GM03348 (cell line): ENCODE measurements at places on chromosomes 4 and X.

DNA sequence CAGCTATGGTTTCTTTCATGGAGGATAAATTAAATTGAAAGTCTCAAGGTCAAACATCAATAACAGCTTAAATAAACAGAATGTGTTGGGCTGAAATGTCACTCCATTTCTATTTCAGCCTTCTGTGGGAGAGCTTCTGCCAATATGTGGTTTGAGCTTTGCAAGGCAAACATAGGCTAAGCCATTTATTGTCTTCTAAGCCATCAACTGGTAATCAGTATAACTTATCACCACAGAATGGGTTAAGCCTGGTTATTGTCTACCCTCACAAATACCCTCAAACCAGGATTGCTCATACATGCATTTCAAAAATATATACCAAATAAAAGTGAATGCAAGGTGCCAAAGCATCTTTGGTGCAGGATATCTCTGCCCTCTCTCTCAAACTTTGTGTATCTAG, 52.7 kb downstream of the GABRB1 start:
- DNase-seq: no peak

DNA sequence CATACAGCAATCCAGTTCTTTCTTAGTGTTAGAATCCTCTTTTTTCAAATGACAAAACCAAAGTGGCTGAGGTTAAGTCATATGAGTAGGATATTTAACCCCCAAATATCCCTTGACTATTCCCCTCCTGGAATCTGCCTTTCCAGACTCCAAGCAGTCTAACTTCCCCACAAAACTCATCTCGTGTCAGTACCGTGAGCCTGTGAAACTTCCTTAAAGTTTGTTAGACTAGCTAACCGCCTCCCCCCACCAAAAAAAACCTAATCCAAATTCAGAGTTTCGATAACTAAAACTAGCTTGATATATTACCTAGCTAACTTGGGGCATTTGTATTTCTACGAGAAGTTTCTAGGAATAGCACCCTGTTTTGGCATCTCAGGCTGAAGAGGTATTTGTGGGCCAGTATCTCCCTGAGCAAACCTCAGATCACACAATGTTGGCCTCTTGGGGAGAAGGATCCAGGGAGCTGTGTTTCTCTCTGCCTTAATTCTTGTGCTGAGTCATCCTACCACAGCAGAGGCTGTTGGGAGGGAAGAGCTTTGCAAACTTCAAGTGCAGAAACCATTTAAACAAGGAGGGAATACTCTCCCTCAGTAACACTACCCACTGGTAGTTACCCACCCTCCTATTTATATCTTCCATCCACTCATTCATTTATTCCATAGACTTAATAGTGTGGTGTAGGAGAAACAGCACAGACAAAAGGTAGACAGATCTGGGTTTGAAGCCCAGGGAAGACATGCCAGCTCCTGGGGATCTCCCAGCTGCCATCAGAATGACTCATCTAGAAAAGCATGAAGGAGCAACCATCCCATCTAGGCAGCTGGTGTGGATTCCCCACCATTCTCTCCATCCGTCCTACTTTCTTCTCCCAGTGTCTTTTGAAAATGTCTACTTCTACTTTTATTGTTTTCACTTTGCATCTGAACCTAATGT, 39.3 kb upstream of the TXK start:
- DNase-seq: peak; percentile 70

- DNase-seq: no peak
Measured at GRCh38 chr4:148779771-148780170, 337.6 kb upstream of the NR3C2 start.

- DNase-seq: no peak
Measured at GRCh38 chrX:41720125-41720779, 3.7 kb upstream of the GPR82 start.

GRCh38 chrX:9495496-9495895, 30.6 kb downstream of the TBL1X start:
- DNase-seq: no peak

GRCh38 chrX:100895365-100896075, 21.4 kb upstream of the NOX1 start:
- DNase-seq: peak; percentile 22

- no peak for DNase-seq
Measured at GRCh38 chr4:26319949-26320537, 771 bp upstream of the RBPJ start.

GRCh38 chr4:972651-973424, 531 bp downstream of the DGKQ start:
- DNase-seq: peak; percentile 74

GRCh38 chr4:118756958-118757357, 71.8 kb downstream of the METTL14 start:
- no peak for DNase-seq

- DNase-seq: no peak
Measured at GRCh38 chr4:43607400-43607799, 714.9 kb downstream of the GRXCR1 start.

GRCh38 chr4:175127314-175127713, 209.2 kb downstream of the ADAM29 start:
- DNase-seq: no peak

DNA sequence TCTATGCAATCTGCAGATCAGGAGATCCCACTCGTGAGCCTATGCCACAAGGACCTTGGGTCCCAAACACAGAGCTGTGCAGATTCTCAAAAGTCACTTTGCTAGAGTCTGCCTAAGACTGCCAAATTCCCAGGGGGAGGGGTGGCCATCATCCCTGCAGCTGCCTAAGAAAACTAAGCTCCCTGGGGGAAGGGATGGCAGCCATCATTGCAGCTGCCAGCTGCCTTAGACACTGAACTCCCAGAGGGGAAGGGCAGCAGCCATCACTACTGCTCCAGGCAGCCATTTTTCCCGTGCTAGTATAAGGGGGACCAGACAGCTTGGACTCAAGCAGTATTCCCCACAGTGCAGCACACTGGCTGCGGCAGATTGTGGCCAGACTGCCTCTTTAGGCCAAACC, 156.9 kb downstream of the NKX6-1 start:
- no peak for DNase-seq

- DNase-seq: peak; percentile 67
Measured at GRCh38 chr4:155787113-155787710, 28.4 kb downstream of the GUCY1B1 start.

- peak; percentile 53 for DNase-seq
Measured at GRCh38 chrX:24245202-24245601, 68.7 kb downstream of the SUPT20HL2 start.

- DNase-seq: peak; percentile 18
Measured at GRCh38 chr4:150573534-150573933, 8.4 kb upstream of the MAB21L2 start.

DNA sequence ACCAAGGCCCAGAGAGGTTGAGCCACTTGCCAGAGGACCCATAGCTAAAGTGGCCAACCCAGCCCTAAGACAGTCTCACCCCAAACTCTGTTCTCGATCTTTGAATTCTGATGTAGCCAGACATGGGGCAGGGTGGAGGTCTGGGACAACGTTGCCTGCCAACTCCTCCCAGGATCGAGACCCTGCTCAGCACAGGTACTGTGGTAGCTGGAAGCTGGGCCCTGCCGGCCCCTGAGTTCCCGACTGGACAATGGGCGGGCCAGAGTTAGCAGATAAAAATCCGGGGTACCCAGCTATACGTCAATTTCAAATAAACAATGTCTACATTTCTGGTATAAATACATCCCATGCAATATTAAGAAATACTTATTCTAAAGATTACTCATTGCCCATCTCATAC, 35.3 kb downstream of the ADRA2C start:
- no peak for DNase-seq

DNA sequence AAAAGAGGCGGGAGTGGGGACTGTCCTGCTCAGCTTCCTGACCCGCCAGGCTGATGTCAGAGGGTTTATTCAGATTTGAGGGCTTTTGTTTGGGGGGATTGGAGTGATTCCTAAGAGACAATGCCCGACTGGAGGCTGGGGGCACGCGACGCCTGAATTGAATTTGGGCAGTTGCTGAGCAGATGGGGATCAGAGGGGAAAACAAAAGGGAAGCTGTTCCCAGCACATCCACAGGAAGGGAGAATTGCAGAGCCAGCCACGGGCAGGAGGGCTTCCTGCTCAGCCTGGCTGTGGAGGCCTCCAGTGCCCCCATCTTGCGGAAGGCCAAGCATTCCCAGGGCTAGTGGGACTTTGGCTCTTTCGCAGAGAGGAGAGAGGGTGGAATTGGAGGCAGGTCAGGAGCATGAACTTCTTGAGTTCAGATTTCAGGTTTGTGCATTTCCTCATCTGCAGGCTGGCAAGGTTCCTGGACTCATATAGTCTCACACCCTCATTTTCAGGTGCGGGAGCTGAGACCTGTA, 162.8 kb downstream of the NHS start:
- no peak for DNase-seq

DNA sequence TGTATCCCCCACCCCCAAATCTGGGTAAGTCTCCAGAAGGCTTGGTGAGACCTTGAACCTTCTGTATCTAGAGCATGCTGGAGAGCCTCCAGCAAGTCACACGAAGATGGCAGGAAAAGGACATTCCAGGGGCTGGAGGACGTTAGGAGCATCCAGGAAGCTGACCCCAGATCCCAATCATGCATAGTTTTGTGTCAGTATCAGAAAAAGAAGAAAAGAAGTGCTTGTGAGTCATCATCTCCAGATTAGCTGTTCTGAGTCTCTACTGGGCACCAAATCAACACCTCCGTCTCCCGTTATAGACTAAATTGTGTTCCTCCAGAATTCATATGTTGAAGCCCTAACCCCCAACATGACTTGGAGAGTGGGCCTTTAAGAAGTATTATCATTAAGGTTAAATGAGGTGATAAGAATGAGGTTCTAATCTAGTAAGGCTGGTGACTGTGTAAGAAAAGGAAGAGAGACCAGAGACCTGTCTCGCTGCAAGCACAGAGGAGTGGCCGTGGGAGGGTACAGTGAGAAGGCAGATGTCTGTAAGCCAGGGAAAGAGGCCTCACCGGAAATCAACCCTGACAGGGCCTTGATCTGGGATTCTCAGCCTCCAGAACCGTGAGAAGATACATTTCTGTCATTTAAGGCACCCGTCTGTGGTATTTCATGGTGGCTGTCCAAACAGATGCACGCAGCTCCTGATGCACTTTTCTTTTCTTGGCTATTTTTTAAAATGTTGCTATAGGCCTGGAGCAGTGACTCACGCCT, 38.1 kb upstream of the CLDN24 start:
- DNase-seq: peak; percentile 70

GRCh38 chr4:143287572-143287923, 49.1 kb upstream of the GAB1 start:
- no peak for DNase-seq

- no peak for DNase-seq
Measured at GRCh38 chrX:131305926-131306325, 16.8 kb upstream of the IGSF1 start.

DNA sequence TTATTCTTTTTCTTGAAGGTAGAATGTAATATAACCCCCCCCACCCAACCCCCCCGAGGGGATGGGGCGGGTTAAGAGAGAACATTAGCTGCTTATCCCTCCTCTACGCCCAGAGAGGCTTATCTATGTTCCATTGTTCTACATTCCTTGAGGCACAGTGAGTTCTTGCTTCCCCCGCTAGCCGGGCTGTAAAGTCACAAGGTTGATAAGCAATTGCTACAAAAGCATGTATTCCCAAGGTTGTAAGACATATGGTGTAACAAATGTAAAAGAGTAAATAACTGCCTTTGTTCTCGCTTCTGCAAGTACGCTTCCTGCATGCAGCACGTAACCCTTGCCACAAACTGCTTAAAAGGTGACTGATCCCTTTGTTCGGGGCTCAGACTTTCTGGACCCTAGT, 8.2 kb downstream of the DCAF8L2 start:
- DNase-seq: no peak

DNA sequence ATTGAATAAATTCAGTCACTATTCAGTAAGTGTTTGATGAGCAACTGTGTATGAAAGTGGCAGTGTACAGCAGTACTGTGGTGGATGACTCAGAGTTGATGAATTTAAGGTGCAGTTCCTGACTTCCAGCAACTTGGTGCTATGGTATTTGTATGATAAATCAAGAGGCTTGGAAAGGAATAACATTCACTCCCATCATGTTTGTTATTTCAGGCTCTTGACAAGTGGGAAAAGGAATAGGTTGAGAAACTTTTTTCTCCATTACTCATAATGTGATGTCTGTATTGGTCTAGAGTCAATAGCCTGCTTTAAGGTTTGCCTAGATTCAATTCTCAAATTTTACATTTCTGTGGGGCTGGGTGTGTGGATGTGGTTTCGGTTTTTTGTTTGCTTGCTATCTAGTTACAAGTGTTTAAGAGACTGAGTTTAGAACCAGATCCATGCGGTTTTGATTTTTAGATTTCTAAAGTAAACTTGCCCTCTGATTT, 35.1 kb upstream of the CYP2U1 start:
- peak; percentile 80 for DNase-seq

- DNase-seq: no peak
Measured at GRCh38 chrX:74408304-74408703, 13.0 kb upstream of the SLC16A2 start.

GRCh38 chr4:45036677-45037076, 310.3 kb upstream of the GNPDA2 start:
- no peak for DNase-seq

DNA sequence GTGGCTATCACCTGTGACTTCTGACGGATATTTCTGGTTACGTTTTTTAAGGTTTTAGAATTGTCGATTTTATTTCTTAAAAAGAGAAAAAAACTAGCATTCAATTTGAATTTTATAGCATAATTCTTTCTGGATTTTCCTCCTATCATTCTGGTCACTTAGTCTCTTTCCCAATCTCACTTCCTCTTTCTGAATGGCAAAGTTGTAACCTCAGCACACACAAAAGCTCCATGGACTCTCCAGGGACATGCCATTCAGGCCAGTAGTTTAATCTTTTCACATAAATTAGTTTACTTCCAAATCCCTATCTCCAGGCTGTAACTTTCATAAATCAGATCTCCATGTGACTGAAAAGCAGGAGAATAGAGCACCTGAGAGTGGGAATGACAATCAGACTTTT, 110.7 kb downstream of the ARAP2 start:
- DNase-seq: no peak

- no peak for DNase-seq
Measured at GRCh38 chr4:10747186-10747585, 62.6 kb upstream of the CLNK start.

DNA sequence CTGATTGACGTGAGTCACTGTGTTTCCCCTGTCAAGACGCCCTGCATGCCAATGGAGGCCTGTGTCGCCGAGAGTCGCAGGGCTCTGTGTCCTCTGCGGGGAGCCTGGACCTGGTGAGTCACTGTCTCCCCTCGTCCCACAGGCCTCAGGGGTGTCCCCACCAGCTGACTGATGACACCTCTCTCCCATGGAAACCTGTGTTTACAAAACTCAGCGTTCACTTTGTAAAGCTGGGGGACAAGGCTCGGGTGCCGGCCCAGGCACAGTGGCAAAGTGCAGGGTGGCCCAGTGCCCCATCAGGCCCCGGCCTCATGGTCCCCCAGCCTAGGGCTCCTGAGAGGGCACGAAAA, 21.2 kb upstream of the HGFAC start:
- DNase-seq: no peak

DNA sequence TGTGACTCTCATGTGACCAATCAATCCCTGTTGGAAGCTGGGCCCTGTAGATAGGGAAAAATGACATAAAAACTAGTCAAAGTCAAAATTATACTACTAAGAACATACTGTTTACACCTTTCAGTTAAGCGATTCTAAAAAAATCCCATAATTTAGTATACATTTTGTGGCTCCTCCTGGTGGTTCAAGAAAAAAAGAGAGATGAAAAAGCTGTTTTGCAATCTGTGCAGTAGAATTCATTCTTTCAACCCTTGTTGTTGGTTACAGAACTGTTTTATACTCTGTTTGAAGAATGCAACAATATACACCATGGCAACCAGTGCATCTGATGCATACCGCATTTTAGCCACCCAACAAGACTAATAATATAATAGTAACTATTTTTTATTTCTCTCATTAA, 66.8 kb upstream of the ANK2 start:
- DNase-seq: peak; percentile 12

- DNase-seq: peak; percentile 13
Measured at GRCh38 chr4:123777373-123777772, 380.8 kb downstream of the SPRY1 start.
